Ovary (tissue), 10 donors: ENCODE measurements at places on chromosomes 1 and 21. TPM values are rescaled to one million over a fixed set of nuclear protein-coding genes. Genes with fewer than 3 reads are reported as not detected.

FCMR gene
- 0.53 TPM for total RNA-seq

ASPM gene
- total RNA-seq, result 0.15 TPM

USP16 gene
- 31.9 TPM for total RNA-seq

CBR1 gene
- total RNA-seq, result 29.7 TPM

PTPN22 gene
- total RNA-seq, result 1.6 TPM

MRPL55 gene
- 75.1 TPM for total RNA-seq

DNMT3L gene
- total RNA-seq, result not detected

OR10Z1 gene
- not detected for total RNA-seq

DDR2 gene
- total RNA-seq, result 91.7 TPM

PLA2G5 gene
- total RNA-seq, result 119 TPM

ELK4 gene
- 64.0 TPM for total RNA-seq

INSRR gene
- not detected for total RNA-seq

GRCh38 chr1:63882048-63882704 is 108.4 kb downstream of the ROR1 start:
- DNase-seq, result no peak

- no peak for DNase-seq
These were observed 45.5 kb upstream of the PLXNA2 start for GRCh38 chr1:208289716-208290115.

DNA sequence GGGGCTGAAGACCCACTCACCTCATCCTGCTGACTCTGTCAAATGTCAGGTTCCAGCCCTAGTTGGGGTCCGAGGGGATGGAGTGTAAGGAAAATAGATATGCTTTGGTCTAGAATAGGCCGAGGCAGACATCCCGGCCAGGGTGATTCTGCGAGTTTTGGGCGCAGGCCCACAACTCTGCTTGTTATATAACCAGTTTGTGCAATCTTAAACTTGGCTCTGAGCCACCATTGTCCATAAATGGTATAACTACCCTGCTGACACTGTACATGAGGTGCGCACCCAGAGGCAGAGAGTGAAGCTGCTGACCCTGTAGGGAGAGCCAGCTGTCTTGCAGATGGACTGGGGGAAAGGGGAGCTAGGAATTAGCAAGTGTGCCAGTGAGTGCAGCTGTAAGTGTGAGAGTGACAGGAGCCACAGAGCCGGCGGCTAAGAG is 1388.8 kb downstream of the AMY1C start:
- no peak for DNase-seq

GRCh38 chr1:221515496-221515895 is 226.4 kb downstream of the DUSP10 start:
- DNase-seq, result no peak

- DNase-seq, result no peak
These were observed 141.7 kb downstream of the PHTF1 start for GRCh38 chr1:113617438-113618141.

GRCh38 chr21:37183749-37184148 is 83.4 kb downstream of the VPS26C start:
- no peak for DNase-seq

GRCh38 chr1:32208891-32209328 is at the start of gene DCDC2B:
Gene DCDC2B, plus strand, starts transcription at chr1:32209089. Its CDS starts 5 bp downstream, at chr1:32209094.
- DNase-seq, result peak; percentile 53

- DNase-seq, result no peak
These were observed 172.8 kb downstream of the PTGER3 start for GRCh38 chr1:70874818-70875217.

DNA sequence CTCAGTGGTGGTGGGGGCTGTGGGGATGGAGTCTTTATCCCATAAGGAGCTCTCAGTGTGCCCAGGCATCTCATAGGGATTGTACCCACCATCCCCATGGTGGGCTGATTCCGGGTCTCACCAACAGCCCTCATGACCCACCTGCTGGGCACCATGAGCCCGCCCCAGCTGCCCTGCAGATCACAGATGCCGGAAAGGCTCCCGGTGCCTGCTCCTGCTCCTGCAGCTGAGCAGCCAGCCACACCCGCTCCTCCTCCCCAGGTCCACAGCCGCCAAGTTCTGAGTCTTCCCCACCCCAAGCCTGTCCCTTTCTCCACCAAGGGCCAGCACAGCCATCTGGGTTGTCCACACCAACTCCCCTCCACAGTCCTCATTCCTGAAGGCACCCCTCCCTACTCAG is 15.5 kb upstream of the TSPEAR start:
- no peak for DNase-seq

DNA sequence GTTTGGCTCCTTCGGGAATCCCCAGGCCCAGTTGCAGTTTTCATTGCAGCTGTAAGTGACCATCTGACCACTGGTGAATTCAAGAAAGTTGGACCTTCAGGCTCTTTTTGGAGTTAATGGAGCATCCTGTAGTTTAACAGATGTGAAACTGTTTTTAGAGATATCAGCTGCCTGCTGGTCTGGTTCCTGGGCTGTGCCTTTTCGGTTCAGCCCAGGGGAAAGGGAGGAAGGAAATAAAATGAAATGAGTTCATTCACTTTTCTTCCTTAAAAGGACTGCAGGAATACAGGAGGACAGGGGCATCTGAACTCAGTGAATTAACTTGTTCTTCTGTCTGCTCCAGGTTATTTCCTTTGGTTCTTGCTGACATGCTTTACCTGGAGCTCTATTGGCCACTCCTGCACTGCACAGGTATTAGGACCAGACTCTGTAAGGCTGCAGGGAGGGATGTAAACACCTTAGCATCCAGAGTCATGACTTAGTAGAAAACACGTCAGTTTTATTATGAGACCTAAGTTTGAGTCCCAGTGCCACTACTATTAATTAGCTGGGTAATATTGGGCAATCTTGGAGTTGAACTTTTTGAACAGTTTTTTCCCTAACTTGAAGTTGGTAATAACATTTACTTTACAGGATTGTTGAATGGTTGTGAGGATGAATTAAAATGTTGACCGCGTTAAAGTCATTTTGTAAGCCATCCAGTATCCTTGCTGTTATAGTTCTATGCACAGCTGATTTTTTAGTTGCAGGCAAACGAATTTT is 83.6 kb downstream of the LRRC8D start:
- no peak for DNase-seq

GRCh38 chr1:59261537-59261936 is 35.4 kb upstream of the FGGY start:
- DNase-seq, result no peak

DNA sequence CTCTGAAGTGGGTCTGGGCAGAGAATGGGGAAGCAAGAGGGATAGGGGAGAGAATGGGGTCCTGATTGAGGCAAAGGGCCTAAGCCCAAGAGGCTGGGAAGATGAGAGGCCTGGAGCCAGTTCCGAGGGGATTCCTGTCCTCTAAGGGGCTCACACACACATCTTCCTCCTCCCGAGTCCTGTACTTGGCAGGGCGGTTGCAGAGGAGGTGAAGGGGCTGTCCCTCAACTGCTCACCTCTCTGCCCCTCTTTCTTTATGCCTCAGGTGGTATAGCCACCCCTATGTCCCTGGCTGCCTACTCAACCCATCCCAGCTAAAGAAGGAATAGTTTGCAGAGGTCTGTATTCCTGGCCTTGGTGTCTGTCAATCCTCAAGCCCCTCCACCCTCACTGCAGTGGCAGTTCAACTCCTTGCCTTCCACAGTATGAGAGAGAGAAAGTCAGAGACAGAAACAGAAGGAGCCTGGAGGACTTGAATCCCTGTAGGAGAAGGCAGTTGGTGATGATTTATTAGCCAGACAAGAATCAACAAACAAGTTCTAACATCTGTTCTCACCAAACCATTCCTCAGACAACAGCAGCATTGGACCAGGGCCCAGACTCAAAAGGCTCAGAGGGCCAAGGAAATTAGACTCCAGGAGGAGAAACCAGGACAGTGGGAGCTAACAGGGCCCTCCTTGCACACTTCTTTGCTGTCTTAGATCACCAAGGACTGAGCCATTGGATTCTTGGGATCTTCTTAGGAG is 10.7 kb downstream of the SH2D2A start:
- DNase-seq, result peak; percentile 36

GRCh38 chr21:41817228-41817627 is 50.4 kb upstream of the RIPK4 start:
- peak; percentile 58 for DNase-seq

GRCh38 chr21:32184065-32184464 is 94.8 kb downstream of the MIS18A start:
- DNase-seq, result no peak

- no peak for DNase-seq
These were observed 39.2 kb downstream of the ABCA4 start for GRCh38 chr1:94081566-94082344.

GRCh38 chr21:42316891-42317290 is 1.7 kb upstream of the TFF3 start:
- DNase-seq, result no peak

- no peak for DNase-seq
These were observed 114.6 kb upstream of the KIAA0040 start for GRCh38 chr1:175307160-175307559.

DNA sequence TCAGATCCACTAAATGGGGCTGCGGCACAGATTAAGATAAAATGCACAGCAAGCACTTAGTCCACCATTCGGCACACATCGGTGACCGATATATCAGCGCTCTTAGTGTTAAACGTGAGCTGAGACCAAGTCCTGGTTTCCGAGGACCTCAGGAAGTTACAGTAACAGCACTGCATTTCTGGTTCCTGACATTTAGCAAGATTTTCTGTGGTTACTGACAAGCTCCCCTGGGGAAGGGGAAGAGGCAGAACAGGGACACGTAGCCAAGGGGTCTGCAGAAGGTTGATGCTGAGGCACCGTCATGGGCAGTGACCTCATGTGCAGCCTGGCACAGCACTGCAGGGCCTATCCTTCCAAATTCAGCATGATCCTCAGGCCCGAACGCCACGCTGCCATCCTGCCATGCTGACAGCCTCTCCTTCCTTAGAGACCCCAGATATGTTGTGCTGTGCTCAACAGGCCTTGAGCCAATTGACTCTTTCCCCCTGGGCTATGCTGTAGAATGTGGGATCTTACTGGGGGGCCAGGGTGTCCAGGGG is 13.4 kb upstream of the PEF1 start:
- no peak for DNase-seq

- no peak for DNase-seq
These were observed 41.8 kb upstream of the C1orf198 start for GRCh38 chr1:230909974-230910754.

DNA sequence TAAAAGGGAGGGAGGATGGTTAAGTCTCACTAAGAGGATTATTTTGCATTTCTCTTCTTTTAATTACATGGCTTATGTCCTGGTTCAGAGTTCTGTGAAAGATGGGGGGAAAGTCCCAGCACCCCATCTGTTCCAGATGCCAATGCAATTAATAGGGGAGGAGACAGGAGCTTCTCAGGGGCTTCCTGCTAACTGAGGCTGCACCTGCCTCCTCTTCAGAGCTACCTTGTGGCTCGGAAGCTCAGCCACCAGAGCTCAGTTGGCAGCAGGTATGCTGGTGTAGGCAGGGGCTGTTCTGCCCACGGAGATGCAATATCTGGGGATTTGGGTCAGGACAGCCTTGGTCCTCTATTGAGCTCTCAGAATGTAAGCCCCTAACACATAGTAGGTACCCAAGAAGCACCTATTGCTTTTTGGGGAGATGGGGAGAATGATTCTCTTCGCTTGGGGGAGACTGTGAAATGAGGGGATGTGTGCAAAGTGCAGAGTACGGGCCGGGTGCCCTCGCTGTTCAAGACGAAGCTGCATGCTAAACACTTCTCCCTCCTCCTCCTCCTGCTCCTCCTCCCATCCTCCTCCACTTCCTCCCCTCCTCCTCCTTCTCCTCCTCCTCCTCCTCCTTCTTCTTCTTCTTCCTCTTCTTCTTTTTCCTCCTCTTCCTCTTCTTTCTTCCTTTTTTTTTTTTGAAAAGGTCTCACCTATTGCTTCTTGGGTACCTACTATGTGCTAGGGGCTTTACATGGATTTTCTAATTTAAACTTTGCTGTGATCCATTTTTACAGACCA is 279.0 kb downstream of the PTPRU start:
- no peak for DNase-seq

DNA sequence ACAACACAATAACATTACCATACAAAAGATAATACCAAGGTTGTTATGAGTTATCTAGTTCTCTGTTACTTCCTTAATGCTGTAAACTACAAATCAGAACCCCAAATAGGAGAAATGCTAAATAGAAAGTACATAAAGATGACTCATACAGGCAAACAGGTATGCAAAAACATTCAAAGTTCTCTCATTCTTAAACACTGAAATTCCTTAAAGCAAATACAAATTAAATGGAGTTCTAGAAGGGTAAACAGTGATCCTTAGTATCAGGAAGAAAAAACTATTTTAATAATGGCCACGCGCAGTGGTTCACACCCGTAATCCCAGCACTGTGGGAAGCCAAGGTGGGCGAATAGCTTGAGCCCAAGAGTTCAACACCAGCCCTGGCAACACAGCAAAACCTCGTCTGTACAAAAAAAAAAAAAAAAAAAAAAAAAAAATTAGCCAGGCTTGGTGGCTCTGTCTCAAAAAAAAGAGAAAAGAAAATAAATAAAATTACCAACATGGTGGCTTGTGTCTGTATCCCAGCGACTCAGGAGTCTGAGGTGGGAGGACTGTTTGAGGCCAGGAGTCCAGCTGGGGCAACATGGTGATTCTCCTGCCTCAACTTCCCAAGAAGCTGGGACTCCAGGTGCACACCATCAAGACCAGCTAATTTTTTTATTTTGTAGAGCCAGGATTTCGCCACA is 17.5 kb downstream of the FBXO42 start:
- DNase-seq, result no peak

DNA sequence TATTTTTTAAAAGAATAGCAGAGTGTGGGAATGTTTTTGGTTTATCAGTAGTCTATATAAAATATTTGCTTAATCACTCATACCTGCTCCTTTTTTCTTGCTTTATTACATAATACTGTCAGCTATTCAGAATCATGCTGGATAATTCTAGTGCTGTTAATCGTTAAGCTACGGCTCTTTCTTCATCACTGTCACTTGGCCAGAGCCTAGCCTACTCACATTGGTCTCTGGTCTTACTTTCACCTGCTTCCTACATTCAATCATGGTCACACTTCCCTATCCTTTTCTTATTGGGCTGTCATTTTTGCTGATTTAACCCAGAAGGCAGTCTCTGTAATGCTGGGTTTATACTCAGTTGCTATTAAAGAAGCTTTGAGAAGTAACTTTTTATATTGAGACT is 2.5 kb downstream of the KLHL20 start:
- DNase-seq, result no peak

DNA sequence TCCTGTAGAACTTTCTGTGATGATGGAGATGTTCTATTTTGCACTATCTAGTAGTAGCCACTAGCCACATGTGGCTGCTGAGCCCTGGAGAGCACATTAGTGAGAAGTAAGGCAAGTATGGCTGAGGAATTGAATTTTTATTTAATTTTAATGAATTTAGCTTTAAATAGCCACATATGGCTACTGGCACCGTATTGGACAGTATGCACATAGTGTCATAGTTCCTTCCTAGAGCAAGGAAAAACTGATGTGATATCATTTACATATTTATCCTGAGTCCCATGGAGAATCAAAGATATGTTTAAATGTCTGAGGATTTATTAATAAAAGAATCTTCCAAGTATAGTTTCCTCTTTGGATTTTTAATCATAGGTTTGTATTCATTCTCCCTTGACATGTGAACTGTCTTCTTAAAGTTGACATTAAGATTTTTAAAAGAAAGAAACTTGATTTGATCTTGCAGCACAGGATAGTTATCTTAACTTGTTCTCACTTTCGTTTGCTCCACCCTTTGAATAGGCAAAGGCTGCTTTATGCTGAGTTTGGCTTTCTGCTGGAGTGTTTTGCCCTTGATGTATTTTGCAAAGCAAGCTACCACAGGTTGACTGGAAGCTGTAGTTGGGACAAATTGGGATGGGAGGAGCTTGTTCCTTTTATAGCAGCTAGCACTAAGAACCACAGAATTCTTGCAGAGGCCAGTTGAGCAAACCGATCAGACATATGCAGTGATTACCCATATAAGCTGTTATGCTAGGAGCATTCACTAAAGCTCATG is 129.7 kb downstream of the VPS13D start:
- DNase-seq, result no peak
